ENCODE measurements at places on chromosomes 4 and X. TPM values are rescaled to one million over a fixed set of nuclear protein-coding genes. Genes with fewer than 3 reads are reported as not detected.

DNA sequence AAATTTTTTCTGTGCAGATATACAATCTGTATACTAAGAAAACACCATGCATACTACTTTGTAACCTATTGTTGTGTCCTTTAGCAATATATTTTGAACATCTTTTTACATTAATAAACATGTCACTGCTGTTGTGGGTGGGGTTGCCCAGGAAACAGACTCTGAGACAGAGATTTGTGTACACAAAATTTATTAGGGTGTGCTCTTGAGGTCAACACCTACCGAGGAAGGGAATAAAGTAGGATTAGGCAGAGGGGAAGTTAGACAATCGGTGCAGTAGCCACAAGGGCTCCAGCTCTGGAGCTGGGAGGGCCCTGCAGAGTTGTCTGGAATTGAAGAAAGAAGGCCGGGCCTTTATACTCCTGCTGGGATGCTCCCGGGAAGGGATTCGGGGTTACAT lies 56.4 kb downstream of the CXorf58 start:
- DNase-seq = no peak
- H3K36me3 ChIP-seq = no peaks in the 10 kb centered on the region
- no peak overlapping the region for H3K4me3 ChIP-seq
- peaks cover 8% of the 10 kb centered on the region for H3K4me1 ChIP-seq
- H3K27ac ChIP-seq = peak overlapping the region; percentile 34

DNA sequence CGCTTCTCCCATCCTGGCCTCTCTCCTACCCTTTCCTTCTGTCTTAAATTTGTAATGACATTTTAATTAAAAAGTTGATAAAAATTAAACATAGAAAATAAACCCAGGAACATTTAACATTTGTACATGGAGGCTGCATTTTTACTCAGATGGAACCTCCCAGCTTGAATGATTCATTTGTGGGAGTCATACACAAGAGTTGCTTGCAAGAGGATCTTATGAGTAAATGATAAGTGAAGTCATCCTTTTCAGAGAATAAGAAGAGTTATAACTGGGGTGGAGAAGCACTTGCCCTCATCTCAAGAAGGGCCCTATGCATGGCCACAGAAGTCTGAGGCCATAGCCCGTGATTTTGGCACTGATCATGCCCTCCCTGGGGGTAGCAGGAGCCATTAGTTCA lies 482.9 kb upstream of the BOD1L1 start:
- no peak overlapping the region for H3K4me3 ChIP-seq
- no peaks in the 10 kb centered on the region for H3K36me3 ChIP-seq
- H3K27ac ChIP-seq = no peak overlapping the region
- no peaks in the 10 kb centered on the region for H3K4me1 ChIP-seq
- DNase-seq = no peak

GRCh38 chrX:140697618-140698017 lies 11.9 kb upstream of the LINC00632 start:
- no peak overlapping the region for H3K4me3 ChIP-seq
- no peaks in the 10 kb centered on the region for H3K36me3 ChIP-seq
- H3K4me1 ChIP-seq = no peaks in the 10 kb centered on the region
- DNase-seq = no peak

- no peak for DNase-seq
- peaks cover 65% of the 10 kb centered on the region for H3K36me3 ChIP-seq
- H3K27me3 ChIP-seq = no peaks in the 10 kb centered on the region
- no peaks in the 10 kb centered on the region for H3K4me1 ChIP-seq
Measured at GRCh38 chrX:115940888-115941332, 229.6 kb upstream of the AGTR2 start.

DNA sequence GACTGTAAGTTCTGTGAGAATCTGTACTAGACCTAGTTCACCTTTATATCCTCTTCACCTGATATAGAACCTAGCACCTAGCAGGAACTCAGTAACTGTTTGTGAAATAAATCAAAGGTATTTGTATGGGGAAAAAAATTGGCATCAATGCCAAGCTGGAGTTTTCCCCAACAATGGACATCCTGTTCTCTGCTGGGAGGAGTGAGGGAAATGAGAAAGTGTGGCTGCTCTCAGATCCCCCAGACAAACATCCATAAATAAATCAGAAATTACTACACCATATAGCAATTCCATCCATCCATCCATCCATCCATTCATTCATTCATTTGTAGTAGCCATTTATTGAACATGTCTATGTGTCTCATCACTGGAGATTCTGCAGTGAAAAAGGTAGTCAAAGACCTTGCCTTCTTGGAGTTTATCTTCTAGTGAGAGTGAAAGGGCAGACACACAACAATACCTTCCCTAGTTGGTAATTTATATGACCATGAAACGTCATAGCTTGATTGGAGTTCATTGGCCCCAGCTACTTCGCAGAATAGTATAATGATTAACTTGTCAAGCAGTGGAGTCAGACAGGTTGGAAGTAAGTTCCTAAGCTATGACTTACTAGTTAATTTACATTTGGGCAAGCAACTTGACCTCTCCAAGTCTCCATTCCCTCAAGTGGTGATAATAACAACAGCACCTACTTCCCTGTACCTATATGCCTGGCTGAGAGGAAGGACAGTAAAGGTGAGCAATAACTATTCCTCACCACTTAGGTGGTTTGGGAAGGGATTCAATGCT lies 98.7 kb upstream of the KIT start:
- H3K27ac ChIP-seq = no peak overlapping the region
- H3K4me1 ChIP-seq = no peaks in the 10 kb centered on the region
- no peaks in the 10 kb centered on the region for H3K27me3 ChIP-seq
- no peak for DNase-seq

- H3K36me3 ChIP-seq = no peaks in the 10 kb centered on the region
- no peak overlapping the region for H3K4me3 ChIP-seq
- H3K4me1 ChIP-seq = no peaks in the 10 kb centered on the region
- no peak overlapping the region for H3K27ac ChIP-seq
- H3K27me3 ChIP-seq = no peaks in the 10 kb centered on the region
- no peak for DNase-seq
Measured at GRCh38 chr4:145954924-145955339, 16.3 kb upstream of the ZNF827 start.

ZNF185 gene
- total RNA-seq = 99.1 TPM

GYG2 gene
- 19.7 TPM for total RNA-seq

CTBP1 gene
- 147 TPM for total RNA-seq

PDGFC gene
- 18.1 TPM for total RNA-seq

All from type B pancreatic cell (in vitro differentiated cells).